Upper lobe of right lung (tissue), 1 donor: ENCODE measurements at places on chromosomes 4 and X.
A peak's percentile ranks its signal among the peaks of the same experiment; 100 is the strongest.

- peak; percentile 53 for DNase-seq
Observed at GRCh38 chr4:6761649-6762615, 20.6 kb upstream of the KIAA0232 start.

DNA sequence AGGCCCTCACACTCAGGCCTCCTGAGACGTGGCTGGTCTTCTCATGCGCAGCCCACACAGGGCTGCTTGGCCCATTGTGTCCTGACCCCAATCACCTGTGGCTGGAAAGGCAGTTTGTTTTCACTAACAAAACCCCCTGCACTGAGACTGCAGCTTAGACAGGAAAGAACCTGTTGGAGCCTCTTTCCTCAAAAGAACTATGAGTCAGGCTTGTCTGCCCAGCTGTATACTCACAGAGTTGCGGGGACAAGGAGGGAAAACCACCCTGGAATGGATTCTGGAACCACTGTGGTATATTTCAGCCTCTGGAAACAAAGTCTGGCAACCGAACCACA is 5.2 kb upstream of the TMEM156 start:
- DNase-seq = no peak

GRCh38 chr4:120858776-120859175 is 63.8 kb downstream of the PRDM5 start:
- no peak for DNase-seq

GRCh38 chrX:69991685-69992084 is 58.1 kb downstream of the AWAT2 start:
- DNase-seq = no peak

- DNase-seq = no peak
Observed at GRCh38 chr4:49032440-49033161, 46.5 kb downstream of the CWH43 start.

GRCh38 chrX:155334486-155335336 is at the start of gene CLIC2:
Gene CLIC2, minus strand, starts transcription at chrX:155334614. Its CDS starts 187 bp downstream, at chrX:155334427.
- DNase-seq = no peak

DNA sequence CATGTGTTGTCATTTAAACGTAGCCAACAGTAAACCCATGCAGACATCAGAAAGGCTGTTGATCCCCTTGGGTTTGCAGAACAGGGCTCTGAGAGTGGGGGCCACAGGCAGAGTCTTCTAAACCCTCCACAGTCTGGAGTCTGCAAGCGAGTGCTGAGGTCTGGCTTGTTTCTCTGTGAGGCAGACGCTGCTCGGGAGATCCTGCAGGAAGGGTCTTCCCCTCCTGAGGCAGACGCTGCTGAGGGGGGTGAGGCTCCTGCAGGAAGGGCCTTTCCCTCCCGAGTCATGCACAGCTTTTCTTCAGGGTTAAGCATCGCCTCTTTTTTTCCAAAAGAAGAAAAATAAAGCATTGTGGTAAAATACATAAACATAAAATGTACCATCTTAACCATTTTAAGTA is 17.1 kb upstream of the PDE6B start:
- no peak for DNase-seq

DNA sequence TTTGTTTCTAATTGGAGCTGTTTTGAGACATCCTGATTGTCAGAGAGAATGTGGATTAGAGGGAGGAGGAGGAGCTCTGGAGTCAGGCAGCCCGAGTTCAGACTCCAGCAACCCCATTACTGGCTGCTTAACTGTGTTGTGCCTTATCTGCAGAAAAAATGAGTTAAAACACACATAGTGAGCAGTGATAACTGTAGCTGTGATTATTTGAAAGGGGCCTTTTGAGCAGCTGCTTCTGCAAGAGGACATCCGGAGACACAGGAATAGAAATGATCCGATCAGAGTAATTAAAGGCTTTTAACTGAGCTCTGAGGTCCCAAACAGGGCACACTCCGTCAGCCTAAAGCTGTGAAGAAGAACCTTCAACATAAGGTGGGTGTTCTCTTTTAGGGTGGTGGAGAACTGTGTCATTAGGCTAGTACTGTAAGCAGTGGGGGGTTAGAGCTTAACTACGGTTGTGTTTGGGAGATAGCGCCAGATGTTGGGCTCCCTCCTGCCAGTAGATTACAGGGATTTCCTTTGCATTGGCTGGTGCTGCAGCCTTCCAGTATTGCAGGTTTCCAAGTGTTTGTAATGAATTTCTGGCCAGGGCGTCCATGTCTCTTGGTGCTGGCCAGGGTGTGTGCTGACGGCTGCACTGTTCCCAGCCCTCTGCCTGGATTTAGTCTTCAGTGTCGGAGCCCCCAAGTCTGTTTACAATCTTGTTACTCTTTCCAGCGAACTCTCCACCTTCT is 24.3 kb downstream of the ADD1 start:
- no peak for DNase-seq

- DNase-seq = no peak
Observed at GRCh38 chr4:160523231-160523630, 1420.4 kb downstream of the RAPGEF2 start.

- no peak for DNase-seq
Observed at GRCh38 chrX:68808686-68809357, 20.0 kb upstream of the EFNB1 start.

- no peak for DNase-seq
Observed at GRCh38 chr4:46146993-46147392, 23.1 kb upstream of the GABRG1 start.

GRCh38 chr4:94726524-94727123 is 31.1 kb upstream of the BMPR1B start:
- no peak for DNase-seq

DNA sequence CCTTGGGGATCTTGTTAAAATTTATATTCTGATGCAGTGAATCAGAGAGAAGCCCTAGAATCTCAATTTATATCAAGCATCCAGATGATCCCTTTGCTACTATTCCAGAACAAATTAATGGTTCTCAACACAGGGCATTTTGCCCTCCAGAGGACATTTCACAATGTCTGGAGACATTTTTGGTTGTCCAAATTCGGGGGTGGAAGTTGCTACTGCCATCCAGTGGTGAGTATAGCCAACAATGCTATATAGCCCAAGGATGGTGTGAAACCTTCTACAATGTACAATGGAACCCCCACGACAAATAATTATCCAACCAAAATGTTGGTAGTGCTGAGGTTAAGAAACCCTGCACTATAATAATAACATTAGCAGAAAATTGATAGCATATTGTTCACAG is 2440.0 kb downstream of the PCDH7 start:
- DNase-seq = no peak

DNA sequence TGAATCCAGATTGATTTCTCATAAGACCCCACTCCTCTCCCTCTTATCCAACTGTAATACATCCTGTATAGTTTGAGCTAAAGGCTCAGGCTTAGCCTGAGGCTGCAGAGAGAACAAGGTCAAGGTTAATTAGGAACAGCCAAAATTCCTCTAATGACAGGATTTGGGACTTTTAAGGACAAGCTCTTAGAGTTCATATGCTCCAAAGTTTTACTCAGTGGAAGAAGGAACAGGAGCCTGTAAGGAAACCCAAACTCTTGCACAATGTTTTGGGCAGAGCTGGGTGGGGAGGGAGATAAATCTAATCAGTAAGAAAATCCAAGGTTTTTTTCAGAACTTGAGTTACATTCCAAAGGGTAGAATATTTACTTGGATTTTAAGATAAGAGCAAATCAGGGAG is 238.8 kb downstream of the QDPR start:
- no peak for DNase-seq

DNA sequence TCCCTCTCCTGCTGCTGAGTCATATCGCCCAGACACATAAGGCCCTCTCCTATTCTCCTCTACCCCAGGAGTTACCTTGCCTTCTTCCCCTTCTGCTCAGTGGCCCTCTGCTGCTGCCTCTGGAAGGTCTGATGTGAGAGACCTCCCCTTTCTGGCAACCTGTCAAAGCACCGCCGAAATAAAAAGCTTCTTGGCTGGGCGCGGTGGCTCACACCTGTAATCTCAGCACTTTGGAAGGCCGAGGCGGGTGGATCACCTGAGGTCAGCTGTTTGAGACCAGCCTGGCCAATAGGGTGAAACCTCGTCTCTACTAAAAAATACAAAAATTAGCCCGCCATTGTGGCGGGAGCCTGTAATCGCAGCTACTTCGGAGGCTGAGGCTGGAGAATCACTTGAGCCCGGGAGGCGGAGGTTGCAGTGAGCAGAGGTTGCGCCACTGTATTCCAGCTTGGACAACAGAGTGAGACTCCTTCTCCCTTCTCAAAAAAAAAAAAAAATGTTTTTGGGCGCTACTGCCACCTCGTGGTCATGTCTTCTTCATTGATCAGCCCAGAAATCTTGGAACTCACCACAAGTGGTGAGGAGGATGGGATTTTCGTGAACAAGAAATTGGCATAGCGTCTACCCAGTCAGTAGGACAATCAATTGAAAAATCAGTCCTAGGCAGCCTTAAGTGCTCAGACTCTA is 8.6 kb upstream of the ZXDA start:
- no peak for DNase-seq

DNA sequence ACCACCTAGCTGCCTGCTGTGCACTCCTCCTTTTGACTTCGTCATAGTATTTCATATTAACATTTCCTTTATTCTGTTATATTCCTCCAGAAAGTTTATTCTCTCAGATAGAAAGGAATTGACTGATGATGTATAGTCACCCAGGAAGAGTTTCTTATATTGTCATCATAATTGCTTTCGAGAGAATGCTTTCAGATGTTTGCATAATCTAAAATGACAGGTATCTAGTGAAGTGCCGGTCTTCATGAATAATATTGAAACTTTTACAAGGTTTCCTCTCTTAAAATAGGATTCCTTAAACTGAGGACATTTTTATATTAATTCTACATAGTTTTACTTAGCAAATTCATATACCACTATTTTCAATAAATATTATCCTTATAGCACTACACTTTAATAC is 10.1 kb downstream of the SEC24D start:
- DNase-seq = no peak

DNA sequence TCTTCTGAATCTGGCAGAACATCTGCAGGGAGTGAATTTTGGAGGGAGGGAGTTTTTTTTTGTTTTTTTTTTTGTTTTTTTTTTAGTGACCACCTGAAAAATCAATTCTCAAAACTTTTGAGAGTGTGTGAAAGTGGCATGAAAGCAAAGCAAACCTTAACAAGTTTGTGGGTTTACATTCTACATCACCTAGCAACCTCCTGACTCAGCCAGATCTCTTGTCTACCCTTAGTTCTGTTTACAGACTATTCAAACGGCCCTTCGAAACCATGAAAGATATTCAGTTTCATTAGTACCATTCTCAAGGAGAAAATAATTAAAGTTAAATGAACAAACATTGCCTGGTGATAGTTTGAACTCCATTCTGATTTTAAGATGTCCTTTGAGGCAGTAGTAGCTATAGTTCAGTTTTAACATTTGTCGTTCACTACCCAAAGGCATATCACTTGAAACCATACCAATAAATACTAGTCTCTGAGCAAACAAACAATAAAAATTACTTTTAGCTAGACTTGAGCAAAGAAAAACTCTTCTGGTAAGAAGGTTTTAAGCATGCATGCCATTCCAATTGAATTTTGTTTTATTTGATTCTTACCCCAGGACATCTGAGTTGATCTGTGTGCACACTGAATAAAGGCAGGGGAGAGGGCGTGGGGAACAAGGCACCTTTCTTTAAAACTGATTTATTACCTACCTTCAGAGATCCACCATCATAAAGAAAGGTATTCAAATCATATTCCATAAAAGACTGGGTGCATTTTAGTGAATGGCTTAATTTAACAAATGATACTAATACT is 137.7 kb downstream of the ARX start:
- DNase-seq = no peak

- DNase-seq = no peak
Observed at GRCh38 chr4:170226288-170226687, 136.5 kb upstream of the AADAT start.

DNA sequence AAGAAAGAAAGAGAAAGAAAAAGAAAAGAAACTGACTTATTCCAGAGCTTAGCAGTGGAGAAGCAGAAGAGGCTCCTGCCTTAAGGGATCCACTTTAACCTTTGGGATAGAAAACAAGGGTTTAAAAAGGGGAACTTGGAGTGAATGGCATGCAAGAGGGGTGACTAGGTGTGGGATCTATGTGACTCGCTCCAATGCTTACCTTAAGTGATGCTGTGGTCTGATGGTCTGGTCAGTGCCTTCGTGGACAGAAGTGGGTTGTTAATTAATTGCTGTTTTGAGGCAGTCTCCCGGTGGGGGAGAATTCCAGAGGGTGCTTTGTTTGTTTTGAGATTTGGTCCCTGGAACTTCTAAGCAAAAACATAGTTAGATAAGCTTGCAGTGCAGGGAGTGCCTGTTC is 21.1 kb upstream of the RHOXF1 start:
- no peak for DNase-seq

GRCh38 chrX:5155301-5155700 is 1073.4 kb downstream of the NLGN4X start:
- DNase-seq = no peak

GRCh38 chrX:150767045-150767395 is 73.8 kb downstream of the MTMR1 start:
- DNase-seq = no peak
